NCI-H146 (cell line): ENCODE measurements at places on chromosomes 2 and 18.

- no peak for DNase-seq
These were observed 102.9 kb downstream of the CDC42EP3 start for GRCh38 chr2:37568565-37568964.

DNA sequence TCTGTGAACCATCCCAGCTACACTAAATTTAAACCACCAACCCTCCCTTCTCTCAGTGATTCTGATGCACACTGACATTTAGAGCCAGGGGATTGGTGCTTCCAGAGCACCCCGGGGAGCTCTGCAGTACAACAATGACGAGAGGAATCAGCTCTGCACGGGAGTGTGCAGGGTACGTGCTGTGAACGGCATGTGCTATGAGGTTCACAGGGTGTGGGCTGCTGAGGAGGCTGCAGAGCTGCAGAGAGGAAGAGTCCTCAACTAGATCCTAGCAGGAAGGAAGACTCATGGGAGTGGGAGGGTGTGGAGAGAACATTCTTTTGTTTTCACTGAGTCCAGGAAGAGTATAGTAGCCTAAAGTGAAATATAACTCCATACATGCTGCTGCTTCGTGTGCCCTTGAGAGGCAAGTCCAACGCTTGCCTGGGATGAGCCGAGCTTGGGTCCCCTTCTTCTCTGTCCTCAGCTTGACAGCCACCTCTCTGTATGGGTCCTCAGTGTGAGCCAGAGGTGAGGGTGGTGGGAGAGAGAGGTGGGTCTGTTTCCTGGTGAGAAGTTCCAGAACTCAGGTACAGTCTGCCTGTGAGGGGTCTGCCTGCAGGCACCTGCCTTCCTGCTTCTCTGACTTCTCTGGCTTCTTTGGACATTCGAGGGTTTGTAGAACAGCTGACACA, 118.8 kb downstream of the CTIF start:
- DNase-seq: no peak

DNA sequence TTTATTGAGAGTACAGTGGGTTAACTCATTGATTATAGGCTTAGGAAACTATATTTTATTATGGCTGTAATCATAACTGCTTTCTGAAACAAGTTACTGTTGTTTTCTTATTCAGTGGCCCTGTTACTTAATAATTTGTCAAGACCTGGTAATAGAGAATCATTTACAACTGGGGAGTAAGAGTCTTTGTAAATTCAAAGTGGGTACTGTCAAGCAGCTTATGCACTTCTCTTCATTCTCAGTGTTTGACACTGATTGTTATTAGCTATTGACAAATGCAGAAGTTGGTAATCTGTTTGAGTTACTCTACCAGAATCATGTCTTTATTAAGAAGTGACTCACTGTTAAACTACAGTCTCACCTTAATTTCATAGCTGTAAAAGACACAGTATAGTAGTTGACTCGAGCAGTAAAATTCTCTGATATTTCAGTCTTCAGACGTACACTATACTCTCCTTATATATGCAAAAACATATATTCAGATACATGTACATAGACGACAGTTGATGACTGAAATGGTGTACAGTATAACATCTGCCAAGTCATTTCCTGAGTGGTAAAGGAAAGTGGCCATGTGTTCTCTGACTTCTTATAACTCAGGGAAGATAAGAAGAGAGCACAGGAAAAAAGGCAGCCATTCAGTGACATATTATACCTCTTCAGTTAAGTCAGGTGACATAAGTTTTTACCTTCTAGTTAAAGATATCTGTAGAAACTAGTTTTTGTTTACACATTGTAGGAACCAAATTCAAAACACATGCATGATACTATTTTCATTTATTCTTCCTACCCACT, 36.0 kb upstream of the TTC27 start:
- no peak for DNase-seq

GRCh38 chr2:168189835-168190569, 57.4 kb downstream of the STK39 start:
- DNase-seq: no peak

GRCh38 chr2:179677077-179677688, 184.2 kb downstream of the ZNF385B start:
- no peak for DNase-seq

DNA sequence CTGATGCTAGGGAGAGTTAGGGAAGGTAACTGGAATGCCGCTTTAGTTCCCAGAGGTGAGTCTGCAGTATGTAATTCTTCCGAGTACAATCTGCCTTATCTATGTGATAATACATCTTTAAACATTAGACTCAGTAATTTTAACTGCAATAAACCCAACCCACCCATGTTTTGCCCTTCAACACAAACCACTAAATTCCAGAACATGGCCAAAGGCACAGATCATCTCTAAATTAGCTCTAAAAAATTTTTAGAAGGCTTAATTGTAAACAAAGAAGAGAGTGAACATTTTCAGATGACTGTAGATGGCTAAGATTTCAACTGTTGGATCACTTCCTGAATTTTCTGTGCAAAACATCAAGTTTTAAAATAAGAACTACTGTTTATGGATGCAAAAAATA, 488.7 kb upstream of the ID2 start:
- DNase-seq: no peak

- no peak for DNase-seq
These were observed 31.5 kb downstream of the EHBP1 start for GRCh38 chr2:62736899-62737559.

- no peak for DNase-seq
These were observed 1.3 kb upstream of the KCMF1 start for GRCh38 chr2:84969511-84970209.

DNA sequence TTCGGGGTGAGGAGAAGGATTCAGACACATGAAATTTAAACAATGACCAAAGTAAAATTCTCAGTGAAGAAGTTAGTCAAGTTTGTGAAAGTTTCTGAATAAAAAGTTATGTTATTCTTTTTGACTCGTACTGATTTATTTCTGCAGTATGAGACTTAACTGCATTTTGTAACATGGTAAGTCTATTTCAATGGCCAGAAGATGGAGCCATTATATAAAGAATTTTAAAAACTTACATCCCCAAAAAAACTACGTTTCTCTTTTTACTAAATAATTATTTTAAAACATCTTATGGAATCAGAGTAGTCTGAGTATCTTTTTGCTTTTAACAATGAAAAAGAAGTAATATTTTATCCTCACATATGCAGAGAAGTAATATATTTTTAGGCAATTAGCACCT, 51.4 kb upstream of the SCN1A start:
- DNase-seq: no peak

DNA sequence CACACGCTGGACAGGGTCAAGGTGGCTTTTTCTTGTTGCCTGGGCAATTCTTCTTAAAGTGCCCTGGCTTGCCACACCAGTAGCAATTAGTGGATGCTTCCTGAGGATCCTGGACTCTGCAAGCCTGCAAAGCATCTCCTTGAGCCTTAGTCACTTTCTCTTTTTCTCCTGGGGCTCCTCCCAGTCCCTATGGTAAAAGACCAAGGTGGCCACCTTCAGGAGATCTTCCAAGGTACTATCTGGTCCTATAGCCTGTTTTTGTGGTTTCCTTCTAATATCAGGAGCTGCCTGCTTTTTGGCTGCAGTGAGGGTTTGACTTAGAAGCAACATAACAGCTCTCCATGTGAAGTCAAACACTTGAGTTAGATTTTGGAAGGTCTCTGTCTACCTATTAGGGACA, 33.3 kb upstream of the GMCL1 start:
- no peak for DNase-seq

- DNase-seq: no peak
These were observed 582 bp downstream of the RIOK3 start for GRCh38 chr18:23453680-23454058.

DNA sequence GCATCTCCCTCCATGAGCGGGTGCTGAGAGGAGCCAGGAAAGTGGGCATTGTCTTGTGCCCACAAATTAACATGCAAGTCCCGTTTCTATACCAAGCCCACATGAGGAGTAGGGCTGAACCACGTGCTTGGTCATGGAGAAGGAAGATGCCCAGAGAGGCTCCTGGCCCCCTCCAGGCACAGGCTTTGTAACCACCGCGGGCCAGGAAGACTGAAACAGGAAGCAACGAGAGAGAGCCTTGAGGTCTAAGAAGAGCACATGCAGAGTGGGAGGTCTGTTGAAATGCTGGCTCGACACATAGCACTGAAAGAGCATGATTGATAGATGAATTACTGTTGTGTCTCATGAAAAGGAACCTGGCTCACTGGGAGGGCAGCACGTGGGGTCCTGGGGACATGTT, 36.3 kb downstream of the VWA3B start:
- no peak for DNase-seq

- DNase-seq: no peak
These were observed 5.1 kb upstream of the DCC start for GRCh38 chr18:52334896-52335295.

GRCh38 chr18:24818441-24818840, 358.0 kb downstream of the HRH4 start:
- DNase-seq: no peak

DNA sequence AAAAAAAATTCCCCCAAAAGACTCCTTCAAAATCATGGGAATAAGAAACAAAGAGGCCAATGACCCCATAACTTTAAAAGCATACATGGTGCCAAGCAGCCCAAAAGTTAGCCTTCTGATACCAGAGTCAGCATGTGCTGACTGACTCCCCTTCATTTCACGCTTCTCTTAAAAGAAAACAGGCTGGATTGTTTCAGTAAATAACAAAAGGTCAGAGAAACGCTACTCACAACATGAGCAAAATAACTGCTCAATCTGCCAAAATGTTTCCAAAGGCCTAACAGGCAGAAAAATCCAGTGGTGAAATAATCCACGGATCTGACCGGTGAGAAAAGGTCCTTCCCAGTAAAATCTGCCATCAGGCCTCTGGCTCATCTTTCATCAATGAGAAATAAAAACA, 71.6 kb downstream of the BCL2 start:
- DNase-seq: no peak

DNA sequence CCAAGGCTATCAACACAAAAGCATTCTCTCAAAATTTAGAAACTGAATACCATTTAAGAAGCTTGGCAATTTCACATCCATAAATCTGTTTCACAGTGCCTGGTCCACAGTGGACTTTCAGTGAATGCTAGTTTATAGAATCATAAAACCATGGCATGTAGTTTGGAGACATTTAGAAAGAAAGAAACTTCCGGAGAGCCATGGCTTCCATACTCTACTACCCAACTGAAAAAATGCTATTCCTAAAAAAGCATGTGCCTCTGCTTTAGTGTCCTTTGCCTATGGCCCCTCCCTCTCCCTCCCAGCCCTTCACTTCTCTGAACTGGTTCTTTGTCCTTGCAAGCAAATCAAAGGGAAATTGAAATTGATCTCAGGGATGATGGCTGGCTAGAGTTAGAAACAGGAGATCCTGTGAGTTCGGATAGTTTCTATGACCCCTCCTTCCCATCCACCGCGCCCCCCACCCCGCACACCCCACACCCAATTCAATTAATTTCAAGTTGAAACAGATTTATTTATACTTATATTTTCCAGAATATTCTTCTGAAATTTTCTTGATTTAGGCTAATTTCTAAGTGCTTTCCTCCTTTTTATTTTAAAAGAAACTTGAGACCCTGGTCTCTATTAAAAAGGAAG, 248.3 kb downstream of the TRIB2 start:
- no peak for DNase-seq

DNA sequence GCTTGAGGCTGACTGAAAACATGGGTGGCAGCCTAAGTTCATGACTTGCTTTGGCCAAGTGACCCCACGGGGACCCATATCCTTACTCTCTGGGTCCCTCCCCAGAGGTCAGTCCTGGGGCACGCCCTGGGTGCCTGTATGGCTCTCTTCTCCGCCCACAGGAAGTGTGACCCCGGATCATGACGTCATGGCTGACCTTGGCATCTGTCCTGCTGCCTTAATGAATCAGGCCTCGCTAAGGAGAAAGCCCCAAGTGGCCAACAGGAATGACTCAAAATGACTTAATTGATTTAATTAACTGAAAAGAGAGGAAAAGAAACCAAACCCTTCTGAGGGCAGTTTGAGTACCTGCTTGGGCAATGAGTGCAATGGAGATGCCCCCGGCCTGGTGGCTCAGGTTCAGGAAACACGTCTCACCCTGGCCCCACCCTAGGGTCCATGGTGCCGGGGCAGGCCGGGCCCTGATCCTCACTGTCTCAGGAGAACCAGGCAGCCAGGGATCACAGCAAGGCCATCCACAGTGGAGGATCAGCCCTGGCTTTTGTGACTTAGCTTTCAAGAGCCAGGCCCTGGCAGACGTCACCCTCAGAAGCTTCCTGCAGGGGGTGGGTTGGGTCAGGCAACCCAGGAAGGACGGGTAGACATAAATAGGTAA, 112.0 kb downstream of the CYP26B1 start:
- no peak for DNase-seq

- DNase-seq: no peak
These were observed 144.2 kb upstream of the HDAC4 start for GRCh38 chr2:239544918-239545465.

- no peak for DNase-seq
These were observed 51.7 kb downstream of the ARMC9 start for GRCh38 chr2:231250146-231250545.

GRCh38 chr2:99354070-99354469, 16.9 kb downstream of the EIF5B start:
- DNase-seq: no peak

- DNase-seq: no peak
These were observed 751.1 kb downstream of the CCDC85A start for GRCh38 chr2:56934866-56935265.

DNA sequence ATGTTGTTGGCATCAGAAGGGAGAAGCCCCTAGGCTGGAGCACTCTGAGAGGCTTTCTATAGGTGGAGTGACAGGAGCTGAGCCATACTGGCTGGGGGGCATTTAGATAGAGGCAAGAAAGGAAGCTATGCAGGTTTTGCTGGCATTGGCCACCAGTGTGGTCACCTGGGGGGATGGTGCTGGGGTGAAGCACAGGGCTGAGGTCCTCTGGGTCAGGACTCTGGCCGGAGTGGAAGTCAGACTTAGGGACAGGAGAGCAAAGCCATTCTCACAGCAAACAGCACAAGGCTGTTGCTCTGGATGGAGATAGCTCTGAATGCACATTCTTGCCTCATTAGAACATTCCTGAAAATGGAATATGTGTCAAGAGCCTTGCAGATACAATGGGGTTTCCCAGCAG, 47.4 kb downstream of the NTSR2 start:
- DNase-seq: no peak
